ENCODE measurements at places on chromosomes 1 and 21.

DNA sequence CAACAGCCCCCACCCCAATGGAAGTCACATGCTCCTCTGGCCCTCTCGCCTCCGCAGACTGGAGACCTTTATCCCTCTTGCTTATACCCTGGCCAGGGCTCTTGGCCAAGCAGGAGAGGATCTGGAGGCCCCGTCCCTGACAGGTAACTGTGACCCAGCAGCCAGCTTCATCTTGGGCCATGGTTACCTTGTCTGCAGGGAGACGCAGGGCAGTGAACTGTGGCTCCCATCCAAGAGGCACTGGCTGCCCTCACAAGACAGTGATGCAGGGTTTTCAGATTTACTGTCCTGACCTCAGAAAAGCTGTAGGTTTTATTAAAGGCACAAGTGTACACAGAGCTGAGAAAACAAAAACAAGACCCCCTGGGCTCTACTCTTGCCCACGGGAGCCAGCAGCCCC, 96.7 kb upstream of the KLHDC7A start:
- no peak for DNase-seq

DNA sequence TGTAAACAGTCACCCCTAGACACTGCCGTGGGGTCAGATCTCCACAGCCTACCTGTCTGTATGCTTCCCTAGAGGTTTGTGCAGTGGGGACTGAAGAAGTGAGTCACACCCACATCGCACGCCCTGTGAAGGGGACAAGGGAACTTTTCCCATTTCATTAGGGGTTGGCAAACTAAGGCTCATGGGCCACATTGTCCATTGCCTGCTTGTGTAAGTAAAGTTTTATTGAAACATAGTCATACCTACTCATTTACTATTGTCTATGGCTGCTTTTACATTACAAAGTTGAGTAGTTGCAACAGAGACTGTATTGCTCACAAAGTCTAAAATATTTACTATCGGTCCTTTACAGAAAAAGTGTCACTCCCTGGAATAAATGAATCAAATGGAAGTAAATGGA, 2.5 kb upstream of the FGGY start:
- DNase-seq, result no peak

GRCh38 chr1:38114241-38115026, 67.8 kb upstream of the POU3F1 start:
- DNase-seq, result no peak

DNA sequence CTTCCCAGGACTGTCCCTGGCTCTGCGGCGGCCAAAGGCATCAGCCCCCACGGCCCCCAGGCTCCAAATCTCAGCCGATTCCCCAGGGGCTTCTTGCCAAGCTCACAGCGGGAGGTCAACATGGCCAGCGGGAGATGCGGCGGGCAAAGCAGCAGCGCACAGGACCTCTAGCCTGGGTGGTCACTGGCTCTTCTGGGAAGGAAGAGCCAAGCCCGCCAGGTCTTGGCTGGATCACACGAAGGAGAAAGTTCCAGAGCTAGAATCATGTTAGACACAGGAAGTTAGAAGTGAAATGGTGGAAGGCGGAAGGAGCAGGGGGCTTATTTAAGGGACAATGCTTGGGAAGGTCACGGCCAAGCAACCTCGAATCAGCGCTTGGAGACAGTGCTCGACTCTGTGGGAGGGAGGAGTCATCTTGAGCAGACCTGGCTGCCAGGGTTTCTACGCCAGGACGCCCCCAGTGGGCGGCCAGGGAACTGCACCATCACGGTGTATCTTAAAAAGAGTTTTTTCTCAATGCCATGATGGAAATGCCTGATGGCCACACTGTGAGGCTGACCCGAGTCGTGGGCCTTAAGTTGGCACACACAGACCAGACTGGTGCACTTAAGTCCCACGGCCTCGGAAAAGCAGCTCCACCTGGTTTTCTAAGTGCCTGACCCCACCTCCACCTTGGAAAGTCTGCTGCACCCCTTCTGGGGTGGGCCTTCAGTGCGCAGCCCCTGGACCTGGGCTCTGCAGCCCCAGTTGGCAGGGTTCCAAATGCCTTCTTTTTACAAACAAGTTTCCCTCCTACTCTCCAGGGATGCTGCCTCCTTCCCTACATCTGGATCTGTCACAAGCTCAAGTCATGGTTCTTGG, 29.3 kb downstream of the SLC66A1 start:
- peak; percentile 53 for DNase-seq

DNA sequence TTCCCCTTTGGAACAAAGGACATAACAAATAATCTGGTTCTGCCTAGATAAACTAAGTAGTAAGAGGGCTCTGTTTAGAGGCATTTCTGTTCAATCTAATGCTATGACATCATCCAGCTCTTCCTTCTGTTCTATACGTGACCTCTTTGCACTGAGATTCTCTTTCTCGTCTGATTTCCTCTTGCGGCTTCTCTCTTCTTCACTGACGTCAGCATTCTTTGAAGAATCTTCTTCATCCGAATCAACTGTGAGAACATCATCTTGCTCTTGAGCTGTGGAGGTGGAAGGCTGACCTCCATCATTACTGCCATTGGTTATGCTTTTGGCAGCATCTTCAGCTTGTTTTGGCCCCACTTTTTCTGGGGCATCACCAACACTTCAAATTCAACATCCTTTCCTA, 130.4 kb downstream of the HS2ST1 start:
- no peak for DNase-seq

DNA sequence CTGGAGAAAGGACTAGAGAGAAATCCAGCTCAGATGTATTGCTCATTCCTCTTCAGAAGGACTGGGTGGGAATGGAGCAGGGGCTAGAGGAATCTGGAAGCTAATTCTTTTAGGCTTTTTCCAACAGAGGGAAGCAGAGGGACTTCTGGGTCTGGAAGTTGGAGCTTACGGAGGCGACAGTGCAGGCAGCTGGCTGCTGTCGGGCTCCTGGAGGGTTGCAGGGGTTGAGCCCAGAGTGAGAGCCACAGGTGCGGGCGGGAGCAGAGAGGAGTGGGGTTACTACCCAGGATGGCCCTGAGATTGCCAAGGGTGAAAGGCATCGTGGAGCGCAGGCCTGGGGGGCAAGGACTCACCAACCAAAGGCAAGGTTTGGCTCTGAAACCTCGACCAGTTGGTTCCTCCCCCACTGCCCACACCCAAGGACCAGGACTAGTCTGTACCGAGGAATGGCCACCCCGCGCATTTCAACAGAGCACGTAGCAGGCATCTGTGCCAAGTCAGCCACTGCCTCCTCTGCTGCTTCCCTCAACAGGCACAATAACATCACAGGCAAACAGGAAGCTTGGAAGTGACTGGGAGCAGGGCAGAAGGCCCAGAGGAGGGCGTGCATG, 22.7 kb upstream of the EDN2 start:
- no peak for DNase-seq

- no peak for DNase-seq
Observed at GRCh38 chr1:35629051-35629450, 12.3 kb downstream of the PSMB2 start.

DNA sequence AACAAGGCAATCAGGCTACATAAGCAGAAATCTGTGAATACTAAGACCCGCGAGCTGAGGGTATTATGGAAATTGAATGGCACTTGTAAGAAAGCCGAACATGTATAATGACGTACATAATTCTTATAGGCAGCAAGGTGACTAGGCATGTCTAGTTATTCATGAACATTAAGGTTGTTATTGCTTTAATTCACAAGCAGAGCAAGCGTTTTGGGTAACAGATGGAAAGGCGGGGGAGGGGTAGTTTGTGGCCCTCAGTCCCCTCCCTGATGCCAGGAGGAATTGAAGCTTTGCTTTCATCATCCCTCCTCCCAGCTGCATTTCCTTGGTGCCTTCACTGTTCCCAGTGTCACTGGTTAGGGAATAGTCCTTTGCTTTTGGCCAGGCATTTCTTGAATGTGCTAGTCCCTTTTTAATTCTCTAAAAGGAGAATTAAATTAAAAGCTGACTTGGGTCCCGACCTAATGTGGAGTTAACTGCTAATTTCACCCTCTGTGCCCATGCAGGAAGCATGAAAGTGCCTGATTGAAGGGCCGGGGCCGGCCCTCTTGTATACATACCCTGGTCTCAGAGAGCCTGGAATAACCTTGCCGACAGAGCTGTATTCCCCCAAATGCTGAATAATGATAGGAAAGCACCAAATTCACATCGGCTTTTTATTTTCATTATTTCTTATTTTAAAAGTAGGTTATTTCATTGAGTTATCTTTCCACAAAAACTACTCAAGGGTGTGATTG, 42.5 kb downstream of the RYR2 start:
- no peak for DNase-seq

- DNase-seq, result no peak
Observed at GRCh38 chr21:29991624-29992023, 51.8 kb upstream of the GRIK1 start.

DNA sequence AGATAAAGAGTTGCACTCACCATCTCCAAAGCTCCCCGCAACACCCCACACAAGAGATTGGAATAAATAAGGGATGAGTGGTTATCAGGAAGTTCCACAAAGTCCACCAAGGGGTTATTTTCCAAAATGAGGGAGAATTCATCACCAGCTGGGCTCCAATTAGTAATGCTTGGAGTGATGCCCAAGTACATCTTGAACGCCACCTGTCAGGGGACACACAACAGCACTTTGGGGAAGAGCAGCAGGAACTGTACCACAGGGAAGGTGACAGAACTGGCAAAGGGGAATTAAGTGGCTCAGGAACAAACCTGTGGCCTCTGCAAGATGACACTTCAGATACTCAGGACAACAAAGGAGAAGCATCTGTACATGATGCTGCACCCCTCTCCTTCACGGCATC, 11.5 kb downstream of the TRAPPC3 start:
- no peak for DNase-seq

DNA sequence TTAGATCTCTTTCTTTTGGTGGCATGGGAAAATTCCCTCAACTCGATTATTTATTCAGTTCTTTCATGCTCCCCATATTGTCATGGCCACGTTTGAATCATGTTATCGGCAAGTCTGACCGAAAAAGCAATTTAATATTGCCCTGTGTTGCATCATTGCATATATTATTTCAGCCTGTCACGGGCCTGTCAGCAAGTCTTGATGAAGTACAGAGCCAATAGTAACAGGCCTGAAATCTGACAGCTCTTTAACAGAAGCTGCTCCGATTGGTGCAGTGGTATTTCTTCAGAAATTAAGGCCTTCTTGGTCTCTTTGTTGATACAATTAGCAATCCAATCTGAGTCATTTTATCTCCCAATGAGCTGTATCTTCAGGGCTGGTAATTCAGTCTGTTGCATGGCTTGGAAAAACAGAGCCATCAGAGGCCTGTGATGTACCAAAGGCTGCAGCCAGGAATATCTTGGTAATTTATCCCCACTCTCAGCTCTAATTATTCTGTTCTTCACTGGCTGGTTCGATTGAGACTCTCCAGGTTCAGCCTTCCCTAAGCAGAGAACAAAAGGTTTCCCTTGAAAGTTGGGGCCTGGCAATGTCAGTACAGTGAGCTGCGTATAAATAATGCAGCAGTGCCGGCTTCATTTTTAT, 149.5 kb downstream of the FGGY start:
- DNase-seq, result no peak

DNA sequence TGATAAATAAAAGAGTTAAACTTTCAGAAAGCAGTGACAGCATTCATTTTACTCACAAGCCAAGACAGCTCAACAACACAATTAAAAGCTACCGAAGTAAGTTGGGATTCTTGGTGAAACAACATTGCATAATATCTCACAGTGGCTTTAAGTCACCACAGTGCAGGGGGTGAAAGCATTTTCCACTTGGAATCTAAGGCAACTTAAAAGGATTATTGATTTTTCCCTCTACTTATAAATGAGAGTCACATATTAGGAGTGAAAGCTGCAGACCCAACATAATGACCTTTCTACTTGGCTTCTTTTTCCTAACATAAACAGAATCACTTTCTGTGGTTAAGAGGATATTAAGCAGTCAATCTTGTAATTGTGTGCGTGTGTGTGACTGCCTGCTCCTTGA, 536.6 kb upstream of the CXADR start:
- DNase-seq, result no peak

DNA sequence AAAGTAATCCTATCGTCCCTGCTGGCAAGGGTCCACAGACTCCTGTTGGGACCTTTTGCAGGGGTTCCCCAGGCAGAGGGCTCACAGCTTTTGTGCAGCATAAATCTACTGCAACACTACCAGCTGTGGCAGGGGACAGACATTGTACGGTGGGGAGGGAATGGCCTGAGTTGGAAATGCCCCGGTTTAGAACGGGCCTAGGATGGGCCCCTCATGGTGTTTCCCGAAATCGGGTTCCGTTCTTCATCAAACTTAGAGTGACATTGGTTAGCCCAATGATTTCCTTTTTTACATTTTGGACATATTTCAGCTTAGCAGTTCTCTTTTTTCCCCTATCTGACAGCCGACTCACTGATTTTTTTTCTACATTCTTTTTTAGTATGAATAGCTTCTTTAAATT, 26.5 kb upstream of the SAMD11 start:
- DNase-seq, result no peak

GRCh38 chr1:78540048-78540447, 49.3 kb downstream of the PTGFR start:
- DNase-seq, result no peak

DNA sequence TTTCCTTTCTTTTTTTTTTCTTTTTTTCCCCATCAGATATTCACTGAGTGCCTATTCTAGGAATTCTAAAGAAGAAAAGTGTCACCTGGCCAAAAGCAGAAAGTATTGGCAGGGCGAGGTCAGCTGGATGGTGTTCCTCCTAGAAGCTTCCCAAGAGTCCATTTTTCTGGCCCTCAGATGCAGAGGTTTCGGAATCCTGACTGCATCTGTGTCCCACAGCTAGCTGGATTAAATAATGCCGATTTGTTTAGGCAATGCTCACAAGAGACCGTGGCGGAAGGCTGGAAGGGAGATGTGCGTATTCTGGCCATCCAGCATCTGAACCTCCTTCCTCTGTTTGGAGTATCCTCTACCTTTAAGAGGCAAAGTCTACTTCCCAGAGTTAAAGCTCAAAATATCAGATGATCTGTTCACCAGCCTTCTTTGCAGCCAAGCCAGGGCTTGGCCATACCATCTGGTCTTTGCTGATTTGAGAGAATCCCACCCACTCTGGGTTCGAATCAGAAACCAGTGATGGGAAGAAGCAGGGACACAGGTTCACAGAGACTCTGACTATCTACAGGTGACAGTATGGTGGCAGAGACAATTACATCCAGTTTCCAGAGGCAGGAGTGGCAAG, 5.4 kb upstream of the TENT5C start:
- DNase-seq, result no peak

- no peak for DNase-seq
Observed at GRCh38 chr1:199753513-199753912, 274.0 kb upstream of the NR5A2 start.

DNA sequence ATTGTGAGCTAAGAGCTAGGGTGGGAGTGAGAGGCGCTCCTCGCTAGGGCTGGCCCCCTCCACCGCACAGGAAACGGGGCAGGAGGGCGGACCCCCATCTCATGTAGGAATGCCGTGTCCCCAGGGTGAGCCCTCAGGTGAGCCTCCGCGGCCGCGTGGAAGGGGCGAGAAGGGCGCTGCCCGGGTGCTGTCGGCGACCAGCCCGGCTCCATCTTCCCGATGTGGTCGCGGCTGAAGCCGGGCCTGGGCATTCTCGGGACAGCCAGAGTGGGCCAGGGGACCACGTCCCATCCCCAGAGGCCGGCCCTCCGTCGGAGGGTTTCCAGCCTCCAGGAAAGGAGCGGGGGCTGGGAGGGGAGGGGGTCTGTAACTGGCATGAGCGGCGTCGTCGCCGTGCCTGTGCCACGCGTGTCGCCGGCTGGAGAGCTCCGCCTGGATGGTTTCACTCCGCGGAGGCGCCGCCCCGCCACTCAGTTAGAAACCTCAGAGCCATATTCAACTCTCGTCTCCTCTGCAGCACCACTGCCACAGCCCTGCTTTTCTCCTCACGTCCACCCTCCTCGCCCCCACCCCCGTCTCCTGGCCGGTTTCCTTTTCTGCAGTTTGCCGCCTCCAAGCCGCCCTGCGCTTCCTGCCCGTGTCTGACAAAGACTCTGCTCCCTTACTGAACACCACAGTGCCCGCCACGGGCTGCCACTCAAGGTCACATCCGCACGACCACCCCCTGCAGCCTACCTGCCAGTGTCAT, at the start of gene TMEM269:
TSS of gene TMEM269 (plus strand) at position 46 of the 748 bp plus-strand sequence. CDS start 4,903 bp downstream, outside the sequence.
- peak; percentile 29 for DNase-seq
